ENCODE measurements at places on chromosomes 4 and X.

DNA sequence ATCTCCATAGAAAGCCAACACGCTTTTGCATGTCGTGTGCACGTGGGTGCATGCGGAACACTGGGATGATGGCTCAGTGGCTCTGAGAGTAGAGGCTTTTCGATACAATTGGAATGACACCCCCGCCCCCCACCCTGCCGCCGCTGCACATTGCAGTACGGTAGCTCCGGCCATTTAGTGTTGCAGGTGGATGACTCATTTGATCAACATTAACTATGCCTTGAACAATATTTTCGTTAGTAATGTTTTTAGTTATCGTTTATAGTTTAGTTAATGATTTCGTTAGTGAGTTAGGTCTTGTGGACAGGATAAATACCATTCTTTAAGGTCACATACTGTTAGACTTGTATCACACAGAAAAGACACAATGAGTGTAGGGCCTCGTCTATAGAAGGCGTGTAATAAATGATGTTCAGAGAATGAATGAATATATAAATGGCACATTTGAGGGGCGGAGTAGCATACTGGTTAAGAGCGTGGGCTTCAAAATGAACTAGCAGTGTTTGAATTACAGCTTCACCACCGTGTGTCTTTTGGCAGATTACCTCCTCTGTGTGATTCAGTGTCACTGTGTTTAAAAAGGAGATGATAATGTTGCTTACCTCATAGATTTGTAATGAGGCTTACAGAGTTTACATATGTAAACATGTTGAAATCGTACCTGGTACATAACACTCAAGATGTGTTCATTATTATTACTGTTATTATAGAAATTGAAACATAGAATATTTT is 67.2 kb upstream of the TENM3 start:
- no peak for DNase-seq

GRCh38 chr4:138904793-138905192 is 110.8 kb upstream of the NOCT start:
- DNase-seq = no peak

- no peak for DNase-seq
These were observed 61.1 kb downstream of the ATXN3L start for GRCh38 chrX:13258725-13259124.

DNA sequence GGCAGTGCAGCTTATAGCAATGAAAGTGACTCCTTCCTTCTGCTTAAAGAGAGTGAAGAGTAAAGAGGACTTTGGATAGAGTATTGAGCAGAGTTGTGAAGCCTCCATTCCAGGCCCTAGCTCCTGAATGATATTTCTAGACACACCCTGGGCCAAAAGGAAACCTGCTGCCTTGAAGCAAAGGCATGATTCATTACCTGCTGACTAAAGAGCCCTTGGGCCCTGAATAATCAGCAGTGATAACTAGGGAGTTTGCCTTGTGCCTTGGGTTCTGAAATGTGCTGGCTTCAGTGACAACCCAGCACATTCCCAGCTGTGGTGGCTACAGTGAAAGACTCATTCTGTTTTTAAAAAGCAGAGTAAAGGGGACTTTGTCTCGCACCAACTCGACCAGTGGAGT is 49.2 kb downstream of the STPG2 start:
- DNase-seq = no peak

GRCh38 chr4:140808256-140808655 is 52.1 kb upstream of the TBC1D9 start:
- no peak for DNase-seq

DNA sequence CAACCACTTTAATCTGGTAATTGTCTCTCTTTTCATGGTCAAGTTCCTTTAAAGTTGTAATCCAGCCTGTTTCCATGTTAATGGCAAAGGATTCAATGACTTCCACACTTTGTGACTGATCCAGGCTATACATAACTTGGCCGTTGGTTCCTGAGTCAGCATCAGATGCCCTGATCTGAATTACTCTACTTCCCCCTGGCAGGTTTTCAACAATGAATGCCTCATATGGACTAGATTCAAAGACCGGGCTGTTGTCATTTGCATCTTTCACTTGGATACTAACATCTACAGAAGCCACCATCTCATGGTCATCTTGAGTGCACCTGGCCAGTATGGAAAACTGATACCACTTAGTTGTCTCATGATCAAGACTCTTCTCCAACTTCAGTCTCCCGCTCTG is 62.6 kb upstream of the MTNR1A start:
- no peak for DNase-seq

DNA sequence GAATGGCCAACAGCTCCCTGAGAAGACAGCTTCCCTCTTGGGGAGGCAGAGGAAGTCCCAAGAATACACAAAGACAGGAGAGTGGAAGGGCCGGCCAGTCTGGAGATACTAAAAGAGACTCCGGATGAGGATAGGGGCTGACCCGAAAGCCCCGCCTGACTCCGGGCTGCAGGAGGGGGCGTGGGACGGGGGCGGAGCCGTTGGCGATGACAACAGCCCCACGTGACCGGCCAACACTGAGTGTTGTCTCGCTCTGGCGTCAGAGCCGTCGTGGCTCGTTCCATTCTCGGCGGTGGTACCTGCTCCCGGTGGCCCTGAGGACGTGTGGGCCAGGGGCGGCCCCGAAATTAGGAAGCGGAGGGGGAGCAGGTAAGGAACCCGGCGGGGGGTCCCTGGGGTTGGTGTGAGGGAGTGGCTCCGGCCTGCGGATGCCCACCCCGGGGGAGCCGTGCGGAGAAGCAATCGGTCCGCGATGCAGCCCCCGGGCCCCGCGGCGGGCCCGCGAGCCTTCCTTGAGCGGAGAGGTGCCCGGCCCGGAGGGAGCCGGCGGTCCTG is at the start of gene BEX4:
Gene BEX4, plus strand, starts transcription at position 239 of the 555 bp plus-strand sequence. CDS start 1,046 bp downstream, outside the sequence.
- no peak for DNase-seq

GRCh38 chrX:2766906-2767305 is 15.1 kb downstream of the XG start:
- DNase-seq = no peak

GRCh38 chrX:9327747-9328145 is 137.1 kb upstream of the TBL1X start:
- no peak for DNase-seq

DNA sequence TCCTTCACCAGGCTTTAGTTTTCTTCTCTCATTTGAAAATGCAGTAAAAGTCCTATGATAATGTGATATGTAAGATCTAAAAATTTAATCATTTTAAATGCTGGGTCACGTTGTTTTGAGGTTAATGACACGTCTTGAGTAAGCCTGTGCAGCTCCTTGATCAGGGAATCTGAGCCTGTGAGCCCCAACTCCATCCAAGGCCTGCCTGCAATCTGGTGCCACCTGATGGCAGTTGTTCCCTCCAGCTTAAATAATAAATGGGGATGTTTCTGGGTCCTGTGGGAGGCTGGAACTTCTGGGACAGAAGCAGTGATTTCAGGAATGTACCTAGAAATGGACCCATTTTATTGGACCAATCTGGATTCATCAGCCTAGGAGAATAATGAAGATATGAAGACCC is 455.4 kb upstream of the ADGRL3 start:
- DNase-seq = no peak

DNA sequence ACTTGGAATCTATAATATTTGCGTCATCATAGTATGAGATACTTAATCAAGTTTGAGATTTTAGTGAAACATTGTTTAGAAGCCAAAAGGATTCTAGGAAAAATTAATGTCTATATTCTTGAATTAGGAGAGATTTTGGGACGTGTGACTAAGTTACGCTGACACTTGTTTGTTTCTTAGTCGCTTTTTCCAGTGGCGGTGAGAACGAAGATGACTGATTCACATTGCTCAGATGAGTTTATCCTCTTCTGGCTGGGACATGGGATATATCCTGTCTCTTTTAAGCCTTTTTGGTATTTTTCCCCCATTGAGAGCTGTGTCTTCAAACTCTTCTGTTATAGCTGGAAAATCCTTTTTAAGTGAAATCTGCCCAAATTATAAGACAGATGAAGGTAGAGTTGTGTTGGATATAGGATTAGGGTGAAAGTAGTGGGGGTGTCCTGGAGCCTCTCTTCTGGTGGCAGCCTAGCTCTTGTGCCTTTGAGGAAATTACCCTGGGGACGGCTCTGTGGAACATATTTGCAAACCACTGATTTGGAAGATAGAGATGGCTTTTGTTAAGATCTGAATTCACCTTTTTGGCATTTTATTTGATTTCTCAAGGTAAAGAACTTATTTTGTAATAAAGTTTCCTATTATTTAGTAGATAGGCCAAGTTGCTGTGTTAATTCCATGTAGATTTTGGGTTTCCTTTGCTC is 49.7 kb downstream of the HTT start:
- no peak for DNase-seq

DNA sequence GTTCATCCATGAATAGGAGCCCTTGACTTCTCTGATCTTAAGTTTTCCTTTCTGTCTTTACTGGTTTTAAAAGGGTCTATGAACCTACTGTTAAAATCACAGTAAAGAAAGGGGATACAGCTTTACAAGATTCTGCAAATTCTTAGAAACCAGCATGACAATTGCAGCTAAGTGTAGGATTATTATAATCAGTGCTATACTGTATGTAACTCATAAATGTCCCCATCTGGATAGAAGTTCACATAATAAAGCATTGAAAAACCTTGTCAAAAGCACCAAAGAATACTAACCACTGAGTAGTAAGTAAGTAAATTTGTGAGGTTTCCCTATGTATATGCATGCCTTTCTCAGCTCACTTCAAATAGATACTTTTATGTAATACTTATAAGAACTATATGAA is 724.6 kb downstream of the CENPC start:
- DNase-seq = no peak

GRCh38 chr4:52016981-52017380 is 3.2 kb downstream of the LRRC66 start:
- DNase-seq = no peak

- DNase-seq = peak; percentile 9
These were observed 13.0 kb downstream of the EXOC1 start for GRCh38 chr4:55866290-55866907.

- DNase-seq = no peak
These were observed 224.3 kb downstream of the MGST2 start for GRCh38 chr4:139889901-139890300.

DNA sequence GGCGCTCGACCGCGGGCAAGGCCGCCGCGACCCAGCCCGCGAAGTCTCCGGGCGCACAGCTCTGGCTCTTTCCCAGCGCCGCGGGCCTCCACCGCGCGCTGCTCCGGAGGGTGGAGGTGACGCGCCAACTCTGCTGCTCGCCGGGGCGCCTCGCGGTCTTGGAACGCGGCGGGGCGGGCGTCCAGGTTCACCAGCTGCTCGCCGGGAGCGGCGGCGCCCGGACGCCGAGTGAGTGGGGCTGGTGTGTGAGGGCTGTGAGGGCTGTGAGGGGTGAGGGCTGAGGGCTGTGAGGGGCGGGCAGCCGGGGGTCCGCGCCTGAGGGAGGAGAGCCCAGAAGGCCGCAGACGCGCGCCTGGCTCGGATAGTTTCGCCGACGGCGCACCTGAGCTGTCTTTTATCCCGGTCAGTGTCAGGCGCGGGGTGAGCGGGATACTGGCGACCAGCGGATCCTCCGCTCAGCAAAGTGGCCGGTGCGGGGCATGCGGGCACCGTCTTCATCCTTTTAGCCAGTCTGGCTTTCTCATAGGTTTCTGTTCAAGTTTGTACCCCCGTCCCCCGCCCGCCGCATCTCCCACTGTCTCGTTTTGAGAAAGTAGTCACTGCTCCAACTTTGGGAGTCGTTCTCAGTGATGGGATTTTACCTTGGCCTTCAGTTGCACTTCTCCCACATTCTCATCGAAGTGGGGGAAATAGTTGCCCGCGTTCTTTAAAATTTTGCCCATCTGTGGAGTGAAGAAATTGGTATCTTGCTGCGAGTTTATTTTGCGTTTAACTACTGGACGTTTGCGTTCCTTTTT is 586 bp downstream of the HERC5 start:
- DNase-seq = no peak

GRCh38 chr4:7313347-7313811 is 121.0 kb downstream of the SORCS2 start:
- DNase-seq = no peak

DNA sequence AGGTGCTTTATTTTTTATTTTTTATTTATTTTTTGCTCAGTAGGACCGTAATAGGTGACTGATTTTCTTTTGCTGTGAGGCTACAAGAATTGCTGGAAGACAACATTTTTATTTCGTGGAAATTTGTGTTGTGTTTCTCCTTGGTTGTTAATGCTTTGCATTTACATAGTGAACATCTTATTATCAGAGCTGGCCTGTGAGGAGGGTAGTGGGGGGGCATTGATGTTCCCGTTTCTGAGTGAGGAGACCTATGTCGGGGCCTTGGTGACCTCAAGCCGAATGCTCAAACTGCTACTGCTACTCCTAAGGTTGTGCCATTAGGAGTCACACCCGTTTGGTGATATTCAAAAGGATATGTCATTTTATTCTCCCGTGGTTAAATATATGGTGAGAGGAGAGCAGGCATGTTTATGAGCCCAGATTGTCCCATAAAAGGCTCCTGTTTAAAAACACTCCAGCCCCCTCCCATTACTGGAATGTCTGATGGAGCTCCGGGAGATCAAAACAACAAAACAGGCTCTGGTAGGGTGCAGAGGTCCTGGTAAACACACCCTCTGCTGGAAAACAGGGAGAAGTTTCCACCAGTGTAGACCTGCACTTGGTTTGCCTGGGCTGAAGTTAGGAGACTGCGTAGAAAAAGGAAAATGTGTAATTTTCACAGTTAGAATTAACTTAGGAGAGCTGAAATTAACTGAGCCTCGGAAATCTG is 5.6 kb downstream of the PDGFRA start:
- peak; percentile 17 for DNase-seq

DNA sequence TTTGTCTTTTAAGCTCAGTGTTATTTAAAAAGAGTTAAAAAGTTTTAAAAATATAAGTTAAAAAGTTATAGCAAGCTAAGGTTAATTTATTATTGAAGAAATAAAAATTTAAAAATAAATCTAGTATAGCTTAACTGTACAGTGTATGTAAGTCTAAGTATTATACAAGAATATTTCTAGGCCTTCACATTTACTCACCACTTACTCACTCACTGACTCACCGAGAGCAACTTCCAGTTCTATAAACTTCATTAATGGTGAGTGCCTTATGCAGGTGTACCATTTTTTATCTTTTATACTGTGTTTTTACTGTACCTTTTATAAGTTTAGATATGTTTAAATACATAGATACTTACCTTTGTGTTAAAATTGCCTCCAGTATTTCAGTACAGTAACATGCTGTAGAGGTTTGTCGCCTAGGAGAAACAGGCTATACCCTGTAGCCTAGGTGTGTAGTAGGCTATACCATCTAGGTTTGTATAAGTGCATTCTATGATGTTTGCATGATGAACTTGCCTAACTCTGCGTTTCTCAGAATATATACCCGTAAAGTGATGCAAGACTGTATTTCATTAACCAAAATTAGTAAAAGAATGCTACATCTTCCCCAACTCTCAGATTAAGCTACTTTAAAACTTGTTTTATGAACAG is 202.9 kb downstream of the CFAP299 start:
- DNase-seq = no peak
